ENCODE measurements at places on chromosomes 2 and 18.

DNA sequence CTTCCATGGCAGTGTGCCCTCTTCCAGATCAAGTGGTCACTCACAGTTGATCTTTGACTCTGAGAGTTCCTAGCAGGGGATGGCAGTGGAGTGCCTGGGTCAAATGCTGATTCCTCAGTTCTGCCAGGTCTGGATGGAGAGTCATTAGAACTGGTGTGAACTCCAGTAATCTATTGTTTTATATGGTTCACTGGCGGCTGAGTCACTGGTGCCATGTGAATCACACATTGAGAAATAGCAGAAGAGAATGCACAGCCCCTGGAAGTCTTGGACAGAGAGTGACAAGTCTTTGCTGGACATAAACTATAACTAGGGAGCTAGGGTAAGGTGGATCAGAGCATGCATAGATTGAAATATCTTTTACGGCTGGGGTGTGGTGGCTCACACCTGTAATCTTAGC is 86.9 kb downstream of the EIF2AK3 start:
- no peak for DNase-seq

DNA sequence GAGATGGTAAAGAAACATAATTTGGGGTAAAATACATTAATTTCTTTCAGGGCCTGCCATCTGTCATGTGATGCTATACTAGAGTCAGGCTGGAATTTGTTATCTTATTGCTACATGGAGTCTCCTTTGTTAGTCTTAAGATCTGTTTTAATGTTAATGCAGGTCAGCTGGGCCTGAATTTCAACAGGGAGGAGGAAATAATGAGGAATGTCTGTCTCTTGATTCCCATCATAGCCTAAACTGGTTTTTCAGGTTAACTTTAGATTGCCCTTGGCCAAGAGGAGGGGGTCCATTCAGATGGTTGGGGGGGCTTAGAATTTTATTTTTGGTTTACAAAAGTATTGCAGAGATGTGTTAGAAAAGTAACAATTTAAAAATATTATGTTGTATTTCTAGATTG is 19.0 kb upstream of the FEZ2 start:
- no peak for DNase-seq

GRCh38 chr2:226478109-226478809 is 321.4 kb downstream of the IRS1 start:
- no peak for DNase-seq

DNA sequence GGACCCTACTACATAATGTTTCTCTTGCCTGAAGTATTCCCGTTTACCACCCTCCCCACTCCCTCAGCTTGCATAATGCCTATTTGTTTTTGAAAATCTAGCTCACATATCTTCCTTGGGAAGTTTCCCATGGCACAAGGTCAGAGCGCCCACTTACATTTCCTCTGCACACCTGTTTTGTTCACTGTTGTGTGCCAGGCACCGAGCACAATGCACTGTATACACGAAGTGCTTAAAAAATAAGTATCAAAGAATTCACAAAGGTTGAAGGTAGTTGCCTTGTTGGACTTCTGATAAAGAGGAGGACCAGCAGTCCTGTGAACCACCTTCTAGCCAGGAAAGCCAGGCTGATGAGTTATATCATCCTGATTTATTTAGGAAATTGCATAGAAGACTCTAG is 16.8 kb upstream of the RHOB start:
- DNase-seq, result no peak

DNA sequence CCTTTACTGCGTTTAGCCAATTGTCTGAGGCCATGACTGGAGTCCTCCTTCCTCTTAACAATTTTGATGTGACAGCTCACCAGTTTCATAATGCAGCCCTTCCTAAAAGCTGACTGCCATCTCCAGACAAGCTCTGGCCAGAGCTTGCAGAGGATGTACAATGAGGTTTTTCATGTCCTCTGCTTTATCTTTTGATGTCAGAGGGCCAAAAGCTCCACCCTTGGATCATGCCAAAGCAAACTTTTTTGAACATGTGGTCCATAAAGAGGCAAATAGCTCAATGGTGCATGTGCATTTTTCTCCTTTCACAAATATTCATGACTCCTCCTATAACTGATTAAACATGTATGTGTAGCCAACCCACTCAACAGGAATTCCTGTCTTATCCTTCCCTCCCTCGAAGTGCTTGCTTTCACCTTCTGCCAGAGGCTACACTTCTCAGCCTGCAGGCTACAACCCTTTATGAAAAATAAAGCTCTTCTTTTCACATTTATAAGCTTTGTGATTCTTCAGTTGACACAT is 266.2 kb downstream of the FBXO15 start:
- DNase-seq, result no peak

DNA sequence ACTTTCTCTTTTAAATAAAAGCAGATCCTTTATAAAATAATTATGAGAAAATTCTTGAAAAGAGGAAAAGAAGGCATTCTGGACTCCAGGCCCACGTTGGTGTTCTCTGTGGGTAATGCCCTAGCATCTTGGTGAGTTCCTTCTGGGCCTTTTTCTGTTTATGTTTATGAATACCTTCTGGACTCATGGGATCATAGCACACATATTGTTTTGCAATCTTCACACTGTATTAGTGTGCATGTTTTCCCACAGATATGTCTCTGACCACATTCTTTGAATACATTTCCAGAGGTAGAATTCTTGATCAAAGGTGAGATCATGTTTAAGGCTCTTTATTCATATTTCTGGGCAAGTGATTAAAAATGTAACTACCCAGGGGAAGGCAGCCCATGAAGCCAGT is 15.9 kb downstream of the GLI2 start:
- DNase-seq, result no peak

DNA sequence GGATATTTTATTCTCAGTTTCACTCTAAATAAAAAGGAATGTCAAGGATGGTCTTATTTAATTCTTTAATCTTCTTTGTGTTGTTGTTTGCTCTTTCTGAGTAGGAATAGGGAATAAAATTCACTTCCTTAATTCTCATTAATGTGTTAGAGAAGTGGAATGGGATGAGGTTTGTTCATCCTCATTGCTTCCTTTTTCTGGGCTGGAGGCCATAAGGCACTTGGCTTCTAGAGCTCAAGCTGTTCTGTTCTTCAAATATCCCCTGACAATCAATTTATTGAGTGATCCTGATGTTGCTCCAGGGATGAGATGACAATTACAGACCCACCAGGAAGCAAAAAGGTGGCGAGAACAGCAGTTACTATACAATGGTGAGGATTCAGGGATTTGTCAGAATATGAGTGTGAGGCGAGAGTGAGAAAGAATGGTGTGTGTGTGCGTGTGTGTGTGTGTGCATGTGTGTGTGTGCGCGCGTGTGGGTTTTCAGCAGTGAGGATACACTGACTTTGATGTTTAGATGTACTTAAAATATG is 557.6 kb upstream of the FANCL start:
- no peak for DNase-seq

- DNase-seq, result no peak
These were observed 69.5 kb upstream of the CHRNA1 start for GRCh38 chr2:174833737-174834136.

DNA sequence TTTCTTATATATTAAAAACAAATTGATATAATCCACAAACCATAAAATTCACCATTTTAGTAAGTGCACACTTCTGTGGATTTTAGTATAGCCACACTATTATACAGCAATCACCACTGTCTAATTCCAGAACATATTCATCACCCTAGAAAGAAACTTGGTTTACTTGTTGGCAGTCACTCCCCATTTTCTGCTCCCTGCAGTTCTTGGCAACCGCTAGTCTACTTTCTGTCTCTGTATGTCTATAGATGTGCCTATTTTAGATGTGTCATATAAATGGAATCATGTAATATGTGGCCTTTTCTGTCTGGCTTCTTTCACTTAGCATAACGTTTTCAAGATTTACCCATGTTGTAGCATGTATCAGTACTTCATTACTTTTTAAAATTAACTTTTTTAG is 5.7 kb downstream of the CKAP2L start:
- DNase-seq, result no peak
